ENCODE measurements at places on chromosomes 12 and 14.

DNA sequence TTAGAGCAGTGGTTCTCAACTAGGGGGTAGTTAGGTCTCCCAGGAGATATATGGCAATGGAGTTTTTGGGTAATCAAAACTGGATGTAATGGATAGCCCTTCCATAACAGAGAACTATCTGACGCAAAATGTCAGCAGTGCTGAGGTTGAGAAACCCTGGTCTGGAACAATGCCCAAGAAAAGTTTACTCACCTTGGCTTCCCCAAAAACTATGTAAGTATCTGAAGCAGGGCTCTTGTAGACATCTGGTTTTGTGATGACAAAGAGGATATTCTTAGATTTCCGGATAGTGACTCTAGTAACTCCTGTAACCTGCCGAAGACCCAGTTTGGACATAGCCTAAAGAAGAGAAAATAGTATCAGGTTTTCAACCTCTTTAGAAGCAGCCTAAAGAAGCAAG lies 11.8 kb downstream of the NACA start:
- no peak for DNase-seq

- no peak for DNase-seq
These were observed 216.5 kb downstream of the C12orf50 start for GRCh38 chr12:87812681-87813080.

GRCh38 chr12:110916295-110916875 lies 4.0 kb downstream of the MYL2 start:
- DNase-seq, result no peak

GRCh38 chr12:121453629-121454028 lies 53.7 kb downstream of the RNF34 start:
- no peak for DNase-seq

DNA sequence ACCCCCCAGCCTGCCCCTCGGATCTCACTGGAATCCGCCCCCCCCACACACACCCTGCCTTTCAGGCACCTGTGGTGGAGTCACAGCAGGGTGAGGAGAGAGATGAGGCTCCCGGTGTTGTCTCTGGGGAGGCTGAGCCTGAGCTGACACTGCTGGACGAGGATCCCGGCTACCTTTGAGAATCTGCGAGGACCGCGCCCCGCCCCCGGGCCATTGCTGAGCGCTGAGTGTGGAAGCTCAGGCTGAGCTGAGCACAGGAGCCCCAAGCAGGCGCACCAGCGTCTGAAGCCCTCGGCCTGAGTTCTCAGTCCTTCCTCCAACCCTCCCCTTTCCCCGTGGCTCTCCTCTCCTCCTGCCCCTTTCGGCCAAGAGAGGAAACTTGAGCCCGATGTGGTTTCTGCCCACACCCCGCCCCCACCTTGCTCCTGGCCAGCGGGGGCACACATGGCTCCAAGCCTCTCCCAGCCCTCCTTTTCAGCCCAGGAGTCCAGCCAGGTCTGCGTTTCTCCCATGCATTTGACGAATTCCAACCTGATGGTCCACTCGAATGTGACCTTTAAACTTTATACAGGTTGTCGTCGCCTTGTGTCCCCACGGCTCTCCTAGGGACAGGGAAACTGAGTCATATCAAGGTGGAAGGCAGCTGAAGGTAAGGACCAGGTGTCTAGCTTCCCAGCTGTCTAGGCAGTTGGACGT lies at the start of gene NFE2:
Gene NFE2, minus strand, starts transcription at position 284 of the 696 bp plus-strand sequence. CDS start 5,767 bp downstream, outside the sequence.
- no peak for DNase-seq

DNA sequence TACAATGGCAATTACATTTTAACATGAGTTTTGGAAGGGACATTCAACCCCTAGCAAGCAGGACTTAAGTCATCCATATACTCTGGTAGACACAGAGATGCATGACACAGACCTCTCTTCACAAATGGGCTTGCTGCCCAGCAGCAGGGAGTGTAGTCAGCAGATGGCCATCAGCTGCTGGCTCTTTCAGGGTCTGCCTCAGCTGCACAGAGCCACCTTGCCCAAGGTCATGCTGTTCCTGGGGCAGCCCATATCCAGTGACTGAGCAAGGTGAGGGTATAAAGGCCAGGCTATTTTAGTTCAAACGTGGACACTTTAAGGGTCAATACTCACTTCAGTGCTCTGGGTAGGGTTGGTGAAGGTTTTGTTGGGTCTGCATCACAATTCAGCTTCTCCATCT lies 58.3 kb upstream of the JDP2 start:
- DNase-seq, result no peak

GRCh38 chr12:129887101-129887500 lies 16.7 kb downstream of the TMEM132D start:
- DNase-seq, result no peak

DNA sequence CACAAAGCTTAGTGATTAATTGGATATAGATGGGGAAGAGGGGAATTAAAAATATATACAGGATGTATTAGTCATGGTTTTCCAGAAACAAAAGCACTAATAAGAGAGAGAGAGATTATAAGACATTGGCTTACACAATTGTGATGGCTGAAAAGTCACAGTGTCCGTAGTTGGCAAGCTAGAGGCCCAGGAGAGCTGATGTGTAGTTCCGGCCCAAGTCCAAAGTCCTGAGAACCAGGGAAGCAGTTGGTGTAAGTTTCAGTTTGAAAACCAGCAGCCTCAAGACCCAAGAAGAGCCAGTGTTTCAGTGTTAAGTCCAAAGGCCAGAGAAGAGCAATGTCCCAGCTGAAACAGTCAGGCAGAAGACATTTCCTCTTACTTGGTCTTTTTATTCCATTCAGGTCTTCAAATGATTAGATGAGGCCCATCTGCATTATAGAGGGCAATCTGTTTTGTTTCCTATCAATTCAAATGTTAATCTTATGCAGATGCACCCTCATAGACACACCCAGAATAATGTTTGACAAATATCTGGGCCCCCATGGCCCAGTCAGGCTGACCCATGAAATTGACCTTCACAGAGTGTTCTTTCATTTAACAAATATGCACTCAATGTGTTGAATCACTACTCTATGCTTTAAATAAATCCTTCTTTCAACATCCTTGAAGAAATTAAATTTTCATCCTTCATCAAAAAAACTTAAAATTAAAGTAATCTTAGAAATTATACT lies 67.2 kb upstream of the DIO2 start:
- no peak for DNase-seq

DNA sequence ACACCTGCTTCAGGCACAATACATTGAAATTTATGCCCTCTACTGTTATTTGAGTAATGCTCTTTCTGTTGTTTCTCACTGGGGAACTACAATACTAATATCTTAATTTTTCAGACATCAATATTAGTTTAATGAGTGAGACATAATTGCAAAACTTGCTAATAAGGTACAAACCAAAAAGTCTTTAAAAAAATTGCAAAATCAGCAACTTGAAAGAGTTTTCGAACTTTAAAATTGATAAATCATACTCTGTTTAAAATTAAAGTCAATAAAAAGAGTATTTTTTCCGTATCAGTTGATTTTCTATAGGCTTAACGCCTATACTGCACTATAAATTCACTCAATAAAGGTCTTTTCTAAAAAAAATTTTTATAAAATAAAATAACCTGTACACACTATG lies 1735.9 kb upstream of the SEL1L start:
- no peak for DNase-seq

DNA sequence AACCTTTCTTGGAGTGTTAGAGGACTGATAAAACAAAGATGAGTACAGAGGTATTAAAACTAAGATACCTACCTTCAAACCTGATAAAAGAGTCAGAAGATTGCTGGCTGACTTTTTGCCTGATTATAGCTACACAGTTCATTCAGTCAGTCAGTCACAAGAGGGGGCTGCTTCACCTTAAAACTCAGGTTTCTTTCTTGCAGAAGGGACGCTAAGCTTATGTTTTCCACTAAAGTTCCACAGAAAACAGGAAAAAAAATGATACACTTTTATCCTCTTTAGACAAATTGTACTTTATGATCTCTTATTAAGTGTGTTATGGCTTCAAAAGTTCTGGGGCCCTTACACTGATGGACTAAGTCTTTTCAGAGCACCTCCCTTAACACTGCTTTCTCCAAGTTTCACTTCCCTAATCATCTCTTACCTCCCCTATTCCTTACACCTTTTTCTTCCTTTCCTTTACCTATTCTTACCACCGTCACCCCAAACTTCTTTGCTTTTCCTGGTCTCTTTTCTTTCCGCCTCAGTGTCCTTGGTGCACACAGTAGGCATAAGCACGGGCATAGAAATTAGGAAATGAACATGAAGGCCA lies 448.7 kb upstream of the OR4E1 start:
- DNase-seq, result no peak

DNA sequence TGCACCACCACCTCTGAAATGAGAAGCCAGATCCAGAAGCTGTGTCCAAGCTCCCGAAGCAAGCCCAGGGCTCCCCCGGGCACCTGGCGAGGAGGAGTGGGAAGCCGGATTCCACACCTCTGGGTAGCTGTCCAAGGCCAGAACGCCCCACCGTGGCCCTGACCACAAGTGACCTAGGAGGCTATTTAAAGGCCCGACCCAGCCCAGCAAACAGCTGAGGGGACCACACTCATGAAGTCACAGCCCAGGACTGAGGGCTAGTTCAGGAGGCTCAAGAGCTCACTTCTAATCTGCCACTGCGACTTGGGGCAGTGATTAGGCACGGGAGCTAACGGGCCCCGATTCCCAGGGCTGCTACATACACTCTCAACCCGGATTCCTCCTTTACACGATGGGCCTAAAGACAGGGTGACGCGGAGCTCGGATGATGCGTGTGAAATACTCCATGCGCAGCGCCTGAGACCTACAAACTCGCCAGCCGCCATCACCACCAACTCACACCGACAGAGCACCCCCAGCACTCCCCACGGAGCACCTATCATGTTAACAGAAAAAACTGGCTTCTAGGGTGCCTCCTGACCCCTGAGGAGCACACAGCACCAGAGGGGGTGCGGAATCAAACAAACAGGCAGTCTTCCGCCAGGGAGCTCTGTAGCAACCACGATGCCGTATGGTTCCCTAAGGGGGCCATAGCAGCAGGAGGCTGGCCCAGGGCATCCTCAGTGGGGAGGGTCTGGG lies 84.0 kb upstream of the GPR68 start:
- DNase-seq, result no peak

DNA sequence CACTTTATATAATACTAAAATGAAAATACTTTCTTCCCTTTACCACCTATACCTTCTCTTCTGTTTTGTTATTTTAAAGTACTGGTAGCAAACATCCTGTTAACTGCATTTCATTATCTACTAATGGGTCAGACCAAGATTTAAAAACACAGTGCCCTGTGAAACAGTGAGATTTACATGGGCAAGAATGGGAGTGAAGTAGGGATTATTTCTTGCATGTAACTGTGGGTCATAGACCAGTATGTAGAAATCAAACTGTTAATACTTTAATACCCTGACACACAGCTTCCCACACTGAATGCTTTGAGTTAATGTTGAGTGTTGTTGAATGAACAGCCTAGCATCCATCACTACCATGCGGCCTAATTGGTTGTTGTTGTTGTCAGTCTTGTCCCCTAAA lies 61.6 kb downstream of the PLEKHA5 start:
- no peak for DNase-seq

- DNase-seq, result no peak
These were observed 16.6 kb upstream of the TEX22 start for GRCh38 chr14:105381446-105382342.

DNA sequence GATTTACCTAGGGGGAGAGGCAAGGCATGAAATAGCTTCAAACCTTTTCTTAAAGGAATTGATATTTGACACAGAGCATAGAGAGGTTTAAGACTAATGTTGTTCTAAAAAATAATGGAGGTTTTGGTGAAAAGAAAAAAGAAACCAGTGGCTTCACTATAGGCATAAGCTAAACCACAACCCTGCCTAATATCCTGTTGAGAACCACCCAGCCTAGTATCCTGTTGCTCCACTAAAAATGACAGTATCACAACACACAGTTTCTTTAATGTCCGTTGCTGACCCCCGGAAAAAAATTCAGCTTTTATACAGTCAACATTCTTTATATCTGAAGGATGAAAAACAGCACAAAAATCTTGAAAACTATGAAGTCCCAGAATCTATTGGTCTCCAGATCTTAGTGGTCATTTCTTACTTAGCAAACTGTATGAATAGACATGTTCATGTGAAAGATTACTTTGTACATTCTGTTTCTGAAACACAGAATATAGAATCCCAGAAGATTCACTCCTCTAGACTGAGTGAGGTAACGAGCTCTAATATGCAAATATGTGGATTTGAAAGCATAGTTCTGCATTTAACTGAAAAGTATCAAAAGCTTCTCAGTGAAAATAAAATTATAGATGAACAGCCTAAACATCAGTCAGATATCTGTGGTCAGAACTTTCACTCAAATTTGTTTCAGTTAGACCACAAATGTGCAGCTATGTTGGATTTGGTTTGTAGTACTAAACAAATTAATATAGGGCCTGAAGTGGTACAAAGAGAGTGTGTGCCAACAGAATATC lies 40.5 kb downstream of the GALC start:
- DNase-seq, result no peak

DNA sequence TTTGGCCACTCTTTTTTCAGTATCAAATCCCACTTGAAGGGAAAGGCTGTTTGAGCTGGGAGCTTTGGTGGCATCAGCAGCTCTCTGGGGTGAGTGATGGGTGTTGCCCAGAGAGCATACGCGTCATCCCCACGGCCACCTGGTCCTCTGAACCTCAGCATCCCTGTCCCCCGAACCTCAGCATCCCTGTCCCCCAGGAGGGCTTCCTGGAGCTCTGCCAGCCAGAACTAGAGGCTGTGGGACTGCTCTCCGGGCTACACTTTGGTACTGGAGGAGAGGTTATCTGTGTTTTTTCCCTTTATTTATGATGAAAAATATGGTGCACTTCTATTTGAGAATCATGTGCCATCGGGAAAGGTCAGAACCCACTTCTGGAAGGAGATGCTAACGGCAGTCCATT lies 131.5 kb upstream of the RTL1 start:
- no peak for DNase-seq

Data from DMS 273 treated with DMSO at 0.1 percent for 48 hours (cell line).